CD14-positive monocyte (primary cell): ENCODE measurements at places on chromosomes 13 and 19.

DNA sequence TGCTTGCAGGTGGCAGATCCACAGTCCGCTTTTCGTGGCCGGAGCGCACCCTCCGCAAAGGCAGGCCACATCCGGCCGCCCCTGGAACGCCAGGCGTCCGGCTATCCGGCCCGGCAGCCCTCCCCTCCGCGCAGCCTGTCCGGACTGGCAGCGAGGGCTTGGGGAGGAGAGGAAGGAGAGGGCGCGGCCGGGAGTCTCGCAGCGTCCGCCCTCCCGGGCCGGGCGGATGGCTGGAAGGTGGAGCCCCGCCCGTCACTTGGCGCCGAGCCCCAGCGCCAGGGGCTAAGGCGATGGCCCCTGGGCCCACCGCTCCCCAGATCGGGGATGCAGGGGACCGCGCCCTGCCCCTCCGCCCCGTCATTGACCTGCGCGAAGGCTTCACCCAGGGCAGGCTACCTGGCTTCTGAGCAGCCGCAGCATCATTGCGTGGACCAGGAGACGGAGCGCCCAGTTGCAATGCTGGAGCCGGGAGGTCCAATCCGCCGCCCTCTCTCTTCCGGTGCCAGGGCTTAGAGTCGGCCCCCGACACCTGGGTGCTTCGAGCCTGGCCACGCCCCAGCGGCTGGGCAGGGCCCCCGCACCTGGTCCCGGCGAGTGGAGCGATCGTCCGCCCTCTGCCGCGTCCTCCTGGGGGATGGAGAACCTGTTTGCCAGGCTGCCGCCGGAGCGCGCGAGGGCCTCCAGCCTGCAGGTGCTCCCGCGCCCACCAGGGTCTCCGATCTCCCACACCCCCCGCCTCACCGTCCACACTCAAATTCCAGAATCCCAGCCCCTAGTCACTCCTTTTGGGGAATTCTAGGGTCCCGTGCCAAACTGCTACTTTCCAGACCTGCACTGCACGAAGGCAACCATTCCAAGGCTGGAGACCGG, at the start of gene FUT1:
FUT1 (minus strand) TSS at position 146 of the 870 bp plus-strand sequence. CDS start 1,360 bp downstream, outside the sequence.
- DNase-seq = no peak

- DNase-seq = no peak
Measured at GRCh38 chr13:100125946-100126345, 37.1 kb downstream of the PCCA start.

- no peak for DNase-seq
Measured at GRCh38 chr19:50311723-50312635, 17.2 kb downstream of the KCNC3 start.

DNA sequence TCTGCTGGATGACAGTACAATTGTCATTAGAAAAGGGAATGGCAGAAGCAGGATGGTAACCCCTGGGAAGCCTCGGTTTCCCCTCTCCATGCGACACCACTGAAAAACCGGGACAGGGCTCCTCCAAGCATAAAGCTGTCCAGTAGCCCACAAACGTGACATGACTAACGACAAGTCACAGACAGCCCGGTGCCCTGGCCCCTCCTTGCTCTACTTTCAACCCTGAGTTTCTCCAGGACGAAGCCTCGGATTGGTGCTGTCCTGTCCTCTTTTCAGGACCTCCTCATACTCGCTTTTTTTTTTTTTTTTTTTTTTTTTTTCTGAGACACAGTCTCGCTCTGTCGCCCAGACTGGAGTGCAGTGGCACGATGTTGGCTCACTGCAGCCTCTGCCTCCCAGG, 16.3 kb downstream of the DPP9 start:
- DNase-seq = no peak

DNA sequence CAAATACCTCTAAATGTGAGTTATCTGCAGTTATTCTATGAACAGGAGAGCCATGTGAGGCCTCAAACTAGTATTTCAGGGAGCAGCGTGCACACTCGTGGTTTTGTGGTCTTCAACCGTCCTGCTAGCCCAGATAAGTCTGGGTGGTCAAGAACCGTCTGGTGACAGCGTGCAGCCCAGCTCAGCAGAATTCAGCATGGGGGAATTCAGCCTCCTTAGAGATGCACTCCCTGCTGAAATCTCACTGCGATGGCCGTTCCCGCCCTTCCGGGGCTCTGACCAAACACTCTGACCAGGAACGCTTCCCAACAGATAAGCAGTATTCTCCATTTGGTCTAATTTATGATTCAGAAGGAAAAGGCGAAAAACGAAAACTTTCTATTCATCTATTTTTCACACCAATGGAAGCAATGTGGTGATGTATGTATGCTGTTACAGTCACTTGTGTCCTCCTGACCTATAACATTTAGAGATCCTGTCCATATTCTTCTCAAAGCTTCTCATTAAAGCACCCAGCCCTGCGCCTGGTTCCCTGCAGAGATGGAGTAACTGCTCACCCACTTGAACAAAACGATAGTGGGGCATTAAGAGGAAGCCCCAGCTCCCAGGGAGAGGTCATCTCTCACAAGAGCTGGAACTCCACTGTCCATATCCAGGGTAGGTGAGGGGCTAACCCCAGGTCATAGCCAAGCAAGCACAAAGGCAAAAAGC, 2.9 kb downstream of the ANKRD27 start:
- DNase-seq = no peak

DNA sequence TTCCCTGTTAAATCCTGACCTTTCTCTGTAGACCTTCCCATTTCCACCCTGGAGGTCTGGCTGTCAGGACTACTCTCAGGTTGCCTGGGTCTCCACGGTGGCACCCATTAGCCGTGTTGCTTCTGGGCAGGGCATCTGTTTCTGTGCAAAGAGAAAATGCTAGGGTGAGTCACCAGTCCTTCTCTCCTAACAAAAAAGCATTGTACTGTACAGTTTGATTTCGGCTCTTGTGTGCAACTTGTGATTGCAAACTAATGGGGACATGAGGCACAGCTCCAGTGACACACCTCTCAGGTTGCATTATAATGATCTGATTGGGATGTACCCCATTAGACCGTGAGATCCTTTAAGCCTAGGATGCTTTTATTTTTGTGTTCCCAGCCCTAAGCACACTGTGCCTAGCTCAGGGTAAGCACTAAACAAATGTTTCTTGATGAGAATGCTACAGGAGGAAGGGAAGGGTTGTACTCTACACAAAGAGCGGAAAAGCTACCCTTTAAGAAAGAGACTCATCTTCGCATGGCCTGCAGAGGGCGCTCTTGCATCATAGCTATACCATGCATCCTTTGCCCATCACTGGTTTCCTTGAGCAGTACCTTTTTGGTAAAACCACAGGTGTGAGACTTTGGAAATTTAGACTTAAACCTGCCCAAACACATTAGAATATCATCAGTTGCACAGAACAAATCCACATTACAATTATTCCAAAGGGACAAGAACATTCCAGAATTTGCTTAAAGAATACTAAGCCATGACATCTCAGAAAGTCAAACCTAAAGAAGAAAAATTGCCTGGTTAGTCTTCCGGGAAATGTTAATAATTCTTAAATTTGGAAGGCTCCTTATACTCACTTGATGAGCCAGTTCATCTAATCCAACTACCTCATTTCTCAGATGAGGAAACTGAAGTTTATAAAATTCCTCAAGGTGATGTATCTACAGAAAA, 20.3 kb upstream of the TRIM13 start:
- peak; percentile 74 for DNase-seq

DNA sequence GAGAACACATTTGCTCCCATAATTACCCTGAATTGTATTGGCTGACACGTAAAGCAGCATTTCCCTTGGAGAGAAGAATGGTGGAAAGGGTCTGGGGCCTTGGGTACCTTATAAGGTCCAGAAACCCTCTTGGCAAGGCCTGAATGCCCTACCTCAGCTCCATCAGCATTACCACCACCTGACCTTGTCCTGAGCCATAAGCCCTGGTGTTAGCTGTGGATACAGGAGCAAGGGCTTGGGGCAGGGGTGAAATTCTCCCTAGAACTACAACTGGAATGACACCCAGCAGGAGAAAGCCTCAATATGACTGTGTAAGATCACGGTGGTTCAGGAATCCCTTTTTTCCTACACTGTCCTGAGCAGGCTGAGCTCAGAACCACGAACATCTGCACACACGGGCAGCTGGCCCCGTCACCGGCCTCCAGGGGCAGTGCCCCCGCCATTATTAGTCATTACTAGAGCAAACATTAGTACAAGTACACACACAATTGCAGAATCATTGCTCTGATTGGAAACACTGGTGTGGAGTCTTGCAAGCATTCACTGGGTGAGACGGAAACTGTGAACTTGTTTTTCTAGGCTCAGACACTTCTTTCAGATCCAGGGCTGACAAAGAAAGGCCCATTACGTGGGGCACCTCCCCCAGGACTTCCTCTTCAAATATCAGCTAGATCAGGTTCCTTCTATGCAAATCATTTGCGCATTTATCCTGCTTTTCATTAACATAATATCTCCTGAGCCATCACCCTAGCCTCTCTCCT, 26.8 kb upstream of the MTIF3 start:
- no peak for DNase-seq

GRCh38 chr19:17135001-17135853, 59.6 kb downstream of the MYO9B start:
- peak; percentile 64 for DNase-seq

GRCh38 chr19:49514151-49514550, 1.7 kb downstream of the FCGRT start:
- no peak for DNase-seq

DNA sequence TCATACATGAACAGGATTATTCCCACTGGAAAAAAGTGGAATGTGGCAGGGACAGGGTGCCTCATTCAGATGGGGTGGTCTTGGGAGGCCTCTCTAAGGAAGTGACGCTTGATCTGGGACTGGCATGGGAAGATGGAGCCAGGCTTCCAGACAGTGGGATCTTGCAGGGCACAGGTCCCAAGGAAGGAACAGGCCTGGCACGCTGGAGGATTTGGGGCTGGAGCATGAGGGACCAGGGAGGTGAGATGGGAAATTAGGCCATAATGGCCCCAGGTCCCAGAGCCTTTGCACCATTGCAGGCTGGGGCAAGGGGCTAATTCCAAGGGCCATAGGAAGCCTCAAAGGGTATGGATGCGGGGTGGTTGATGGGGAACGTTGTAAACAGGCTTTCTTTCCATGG, 9.2 kb downstream of the ZNF536 start:
- DNase-seq = no peak

GRCh38 chr19:51793994-51794393, 963 bp upstream of the FPR3 start:
- DNase-seq = no peak

DNA sequence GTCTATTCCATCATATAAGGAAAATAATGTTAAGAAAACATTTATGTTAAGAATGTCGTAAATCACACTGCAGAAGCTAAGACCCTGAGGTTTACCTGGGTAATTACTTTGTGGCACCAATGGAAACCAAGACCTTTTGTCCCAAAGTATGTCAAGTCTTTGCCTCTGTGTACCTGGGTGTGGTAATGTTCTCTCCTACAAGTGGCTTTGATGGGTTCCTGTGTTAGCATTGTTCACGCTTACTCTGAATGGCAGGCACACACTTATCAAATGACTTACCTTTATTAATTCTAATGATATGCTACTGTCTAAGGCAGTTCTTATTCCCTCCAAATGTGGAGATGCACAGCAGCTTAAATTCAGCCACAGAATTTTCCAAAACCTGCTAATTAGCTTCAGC, 206.1 kb downstream of the KCTD12 start:
- DNase-seq = no peak

DNA sequence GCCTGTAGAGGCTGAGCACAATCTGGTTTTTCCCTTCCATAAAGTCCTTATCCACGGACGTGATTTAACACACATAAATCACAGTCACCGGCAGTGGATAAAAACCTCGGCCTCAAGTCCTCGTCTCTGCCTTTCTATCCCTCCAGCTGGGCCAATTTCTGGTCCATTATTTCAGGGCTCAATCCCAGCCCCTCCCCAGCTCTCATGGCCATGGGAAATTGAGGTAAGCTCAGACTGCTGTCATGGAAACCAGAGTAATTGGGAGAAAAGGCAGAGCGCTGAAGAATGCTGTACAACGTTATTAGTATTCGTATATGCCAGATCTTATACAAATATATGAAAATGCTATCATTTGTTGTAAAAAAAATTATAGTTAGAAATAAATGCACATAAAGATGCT, 86.2 kb upstream of the USP29 start:
- no peak for DNase-seq

DNA sequence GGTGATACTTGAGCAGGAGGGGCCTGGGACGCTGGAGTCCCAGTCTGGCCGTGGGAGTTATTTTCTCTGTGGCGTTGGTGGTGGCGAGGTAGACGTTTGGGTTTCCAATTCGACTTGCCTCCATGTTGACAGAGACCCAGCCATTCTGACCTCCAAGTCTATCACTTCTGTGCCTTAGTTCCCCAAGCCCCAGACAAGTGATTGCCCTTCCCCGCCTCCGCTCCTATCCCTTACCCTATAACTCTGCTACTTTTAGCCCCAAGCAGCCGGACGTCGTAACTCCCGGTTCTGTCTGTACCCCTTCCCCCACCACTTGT, 549 bp downstream of the TIMM50 start:
- DNase-seq = no peak

DNA sequence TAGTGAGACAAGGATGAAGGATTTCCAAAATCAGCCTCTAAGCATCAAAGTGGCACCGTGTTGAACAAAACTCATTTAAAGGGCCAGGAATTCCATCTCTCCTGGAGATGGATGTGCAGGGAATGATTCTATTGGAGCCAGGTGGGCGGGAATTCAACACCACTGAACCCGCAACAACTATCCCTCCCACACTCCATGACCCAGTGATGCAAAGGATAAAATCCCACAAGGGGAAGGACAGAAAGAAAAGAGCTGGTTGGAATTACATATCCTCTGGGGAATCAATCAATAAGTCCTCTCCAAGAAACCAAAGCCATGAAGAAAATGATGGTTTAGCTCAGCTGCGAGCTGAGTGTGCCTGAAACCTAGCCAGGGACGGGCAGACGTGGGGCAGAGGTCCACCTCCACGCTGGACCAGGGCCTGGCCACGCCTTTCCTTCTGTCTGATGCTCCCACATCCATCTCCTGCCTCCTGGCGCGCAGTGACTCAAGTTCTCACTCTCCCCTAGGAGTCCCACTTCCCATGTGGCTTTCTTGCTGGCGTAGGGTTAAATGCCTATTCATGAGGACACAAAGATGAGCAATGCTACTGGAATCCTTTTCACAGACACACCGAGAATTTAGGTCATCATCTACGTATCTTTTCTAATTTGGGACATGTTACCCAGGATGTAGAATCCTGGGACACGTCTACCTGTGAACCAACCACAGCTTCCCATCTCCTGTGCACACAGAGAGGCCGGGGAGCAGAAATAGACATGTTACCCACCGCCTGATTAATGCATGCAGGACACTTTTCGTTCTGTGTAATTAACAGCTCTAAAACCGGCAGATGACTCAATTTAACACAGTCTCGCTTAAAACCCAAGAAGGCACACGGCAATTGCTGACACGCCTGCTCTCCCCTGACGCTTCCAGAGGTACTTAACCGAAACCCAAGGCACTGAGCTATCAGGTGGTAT, 48.6 kb downstream of the PEPD start:
- no peak for DNase-seq
